Osteocyte (in vitro differentiated cells): ENCODE measurements at places on chromosomes 6 and 20.

GRCh38 chr6:127515234-127515793 lies 3.8 kb downstream of the MTCL3 start:
- no peak for DNase-seq

- no peak for DNase-seq
These were observed 234.6 kb downstream of the DLL1 start for GRCh38 chr6:170056278-170056711.

- DNase-seq, result no peak
These were observed 84.5 kb downstream of the SLC16A10 start for GRCh38 chr6:111171577-111172400.

- no peak for DNase-seq
These were observed 40.4 kb upstream of the TBC1D7 start for GRCh38 chr6:13368731-13369115.

DNA sequence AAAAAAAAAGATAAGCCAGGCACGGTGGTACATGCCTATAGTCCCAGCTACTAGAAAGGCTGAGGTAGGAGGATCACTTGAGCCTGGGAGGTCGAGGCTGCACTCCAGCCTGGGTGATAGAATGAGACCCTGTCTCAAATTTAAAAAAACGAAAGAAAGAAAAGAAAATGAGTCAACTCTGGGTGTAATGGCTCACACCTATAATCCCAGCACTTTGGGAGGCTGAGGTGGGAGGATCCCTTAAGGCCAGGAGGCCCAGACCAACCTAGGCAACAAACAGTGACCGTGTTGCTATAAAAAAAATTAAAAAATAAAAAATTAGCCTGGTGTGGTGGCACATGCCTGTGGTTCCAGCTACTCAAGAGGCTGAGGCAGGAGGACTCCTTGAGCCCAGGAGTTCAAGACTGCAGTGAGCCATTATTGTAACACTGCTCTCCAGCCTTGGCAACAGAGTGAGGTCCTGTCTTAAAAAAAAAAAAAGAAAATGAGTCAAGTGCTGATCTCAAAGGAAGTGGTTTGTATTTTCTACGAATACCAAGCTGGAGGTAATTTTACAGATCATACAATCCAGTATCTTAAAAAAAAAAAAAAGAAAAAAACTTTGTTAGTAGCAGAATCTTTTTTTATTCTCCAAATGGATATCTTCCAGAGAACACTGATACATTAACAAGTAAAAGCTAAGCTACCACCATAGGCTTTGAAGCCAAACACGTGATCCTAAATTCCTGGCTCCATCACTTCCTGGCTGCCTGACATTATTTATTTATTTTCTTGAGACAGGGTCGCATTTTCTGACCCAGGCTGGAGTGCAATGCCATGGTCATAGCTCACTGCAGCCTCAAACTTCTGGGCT lies 5.7 kb downstream of the COMMD7 start:
- no peak for DNase-seq

GRCh38 chr6:137933696-137934095 lies 66.6 kb downstream of the TNFAIP3 start:
- no peak for DNase-seq

- DNase-seq, result no peak
These were observed 157.4 kb downstream of the TSHZ2 start for GRCh38 chr20:53129563-53129962.

GRCh38 chr6:161748535-161749416 lies 474.9 kb upstream of the AGPAT4 start:
- no peak for DNase-seq

DNA sequence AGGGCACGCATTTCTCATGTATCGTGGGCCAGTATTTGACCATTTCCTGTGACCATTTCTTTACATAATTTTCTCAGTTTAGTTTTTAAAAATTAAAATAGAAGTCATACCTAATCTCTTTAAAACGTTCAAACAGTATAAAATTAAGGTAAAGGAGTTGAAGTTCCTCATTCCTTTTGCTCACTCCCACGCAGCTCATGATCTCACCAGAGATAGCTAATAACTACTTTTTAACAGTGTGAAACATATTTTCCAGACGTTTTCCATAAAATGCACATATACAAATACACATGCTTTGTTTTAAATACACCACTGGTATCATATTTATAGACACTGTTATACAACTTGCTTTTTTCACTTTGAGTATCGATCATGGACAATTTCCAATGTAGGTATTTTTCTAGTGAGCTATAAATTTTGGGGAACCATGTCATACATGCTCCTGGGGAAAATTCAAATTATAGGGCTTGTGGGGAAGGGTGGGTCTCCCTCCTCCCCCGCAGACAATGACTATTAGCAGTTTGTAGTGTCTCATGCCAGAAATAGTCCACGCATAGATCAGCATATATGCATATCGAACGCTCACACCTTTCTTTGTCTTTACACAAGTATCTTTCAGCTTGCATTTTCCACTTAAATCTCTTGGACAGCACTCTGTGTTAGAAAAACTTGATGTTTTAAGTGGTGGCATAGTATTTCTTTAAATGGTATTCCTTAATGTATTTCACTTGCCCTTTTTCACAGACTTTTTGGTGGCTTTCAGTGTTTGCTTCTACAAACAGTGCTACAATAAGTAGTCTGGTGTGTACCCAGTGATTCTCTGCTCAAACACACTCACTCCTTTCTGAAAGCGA lies 145.5 kb upstream of the ZNF217 start:
- no peak for DNase-seq

GRCh38 chr6:25743868-25744267 lies 10.7 kb upstream of the SLC17A4 start:
- no peak for DNase-seq

DNA sequence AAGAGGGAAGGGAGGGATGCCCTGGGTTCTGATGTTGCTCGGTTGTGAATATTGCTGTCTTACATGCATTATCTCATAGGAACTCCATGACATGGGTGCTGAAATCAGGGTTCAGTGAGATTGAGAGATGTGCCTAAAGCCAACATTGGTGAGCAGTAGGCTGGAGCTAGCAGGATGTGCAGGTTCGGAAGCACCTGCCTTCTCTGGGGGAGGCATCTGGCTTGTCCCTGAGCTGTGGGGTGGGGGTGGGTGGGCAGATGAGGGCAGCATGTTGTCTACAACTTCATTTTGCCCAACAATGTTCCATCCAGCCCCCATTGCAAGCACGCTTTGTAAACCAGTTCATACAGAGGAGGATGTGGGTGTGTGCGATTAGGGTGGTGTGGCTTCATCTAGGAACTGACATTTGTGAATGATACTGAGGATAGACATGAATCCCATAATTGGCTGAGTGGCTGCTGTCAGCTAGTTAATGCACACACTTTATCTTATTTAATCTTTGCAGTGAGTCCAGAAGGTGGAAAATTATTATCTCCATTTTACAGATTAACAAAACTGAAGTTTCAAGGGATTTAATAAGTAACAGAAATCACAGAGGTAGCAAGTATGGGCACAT lies 119.4 kb downstream of the SYNDIG1 start:
- peak; percentile 32 for DNase-seq

GRCh38 chr6:156731396-156731795 lies 45.8 kb upstream of the ARID1B start:
- no peak for DNase-seq

DNA sequence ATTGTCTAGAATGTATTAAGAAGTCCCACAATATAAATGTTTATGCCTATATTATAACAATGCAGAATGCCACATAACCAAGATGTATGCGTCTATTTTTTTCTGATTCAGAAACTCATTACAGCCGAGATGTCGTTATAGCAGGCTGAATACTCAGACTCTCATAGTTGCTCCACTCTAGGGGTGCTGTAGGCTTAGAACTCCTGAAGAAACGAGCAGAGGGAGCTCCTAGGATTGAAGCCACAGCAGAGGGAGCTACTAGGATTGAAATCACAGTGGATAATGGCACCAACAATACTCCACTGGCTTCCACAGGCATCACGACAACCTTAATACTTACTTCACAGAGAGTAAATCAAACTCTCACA lies 208.9 kb downstream of the KIF16B start:
- no peak for DNase-seq

DNA sequence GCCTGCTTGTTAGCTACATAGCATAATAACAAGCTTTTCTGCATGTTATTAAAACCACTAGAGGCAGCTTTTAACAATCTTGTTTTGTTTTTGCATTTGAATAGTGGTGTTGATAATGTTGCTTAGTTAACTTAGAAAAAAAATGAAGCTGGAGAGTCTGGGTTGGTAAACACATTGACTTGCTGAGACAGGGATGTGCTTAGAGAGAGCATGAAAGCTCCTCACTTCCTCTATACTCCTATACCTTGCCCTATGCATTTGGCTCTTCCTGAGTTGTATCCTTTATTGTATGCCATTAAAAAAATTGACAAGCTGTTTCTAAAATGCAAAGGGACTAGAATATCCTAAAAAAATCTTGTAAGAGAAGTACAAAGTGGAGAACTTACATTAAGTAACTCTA lies 13.6 kb downstream of the FAM83B start:
- no peak for DNase-seq

DNA sequence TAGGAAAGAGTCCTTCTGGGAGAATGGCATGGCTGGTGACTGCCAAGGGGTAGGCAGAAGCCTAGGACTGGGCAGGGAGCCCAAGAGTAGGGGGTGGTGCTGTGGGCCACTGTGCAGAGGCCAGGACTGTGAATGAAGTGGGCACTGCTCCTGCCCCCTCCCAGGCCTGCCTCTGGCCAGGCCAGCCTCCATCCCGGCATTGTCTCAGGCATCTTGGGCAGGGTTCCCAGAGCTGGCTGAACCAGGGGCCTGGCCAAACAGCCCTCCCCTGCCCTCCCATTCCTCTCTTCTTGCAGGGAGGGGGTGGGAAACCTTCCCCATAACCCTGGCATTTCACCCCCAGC lies 81.6 kb downstream of the MRPL14 start:
- no peak for DNase-seq

GRCh38 chr6:13194852-13195251 lies 133.5 kb downstream of the TBC1D7 start:
- DNase-seq, result no peak

DNA sequence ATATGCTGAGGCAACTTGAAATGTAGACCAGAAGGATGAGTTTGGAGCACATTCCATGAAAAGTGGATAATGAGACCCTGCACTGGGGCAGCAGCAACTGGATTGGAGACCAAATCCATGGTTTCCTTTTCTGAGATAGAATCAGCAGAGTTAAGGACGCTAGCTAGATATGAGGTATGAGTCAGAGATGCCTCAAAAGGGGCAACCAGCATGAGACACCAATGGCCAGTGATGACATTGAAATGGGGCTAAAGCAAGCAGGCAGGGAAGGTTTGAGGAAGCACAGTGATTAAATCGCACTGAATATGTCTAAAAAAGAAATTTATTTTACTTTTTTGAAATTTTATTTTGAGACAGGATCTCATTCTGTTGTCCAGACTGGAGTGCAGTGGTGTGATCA lies 802.4 kb downstream of the TFAP2A start:
- no peak for DNase-seq

DNA sequence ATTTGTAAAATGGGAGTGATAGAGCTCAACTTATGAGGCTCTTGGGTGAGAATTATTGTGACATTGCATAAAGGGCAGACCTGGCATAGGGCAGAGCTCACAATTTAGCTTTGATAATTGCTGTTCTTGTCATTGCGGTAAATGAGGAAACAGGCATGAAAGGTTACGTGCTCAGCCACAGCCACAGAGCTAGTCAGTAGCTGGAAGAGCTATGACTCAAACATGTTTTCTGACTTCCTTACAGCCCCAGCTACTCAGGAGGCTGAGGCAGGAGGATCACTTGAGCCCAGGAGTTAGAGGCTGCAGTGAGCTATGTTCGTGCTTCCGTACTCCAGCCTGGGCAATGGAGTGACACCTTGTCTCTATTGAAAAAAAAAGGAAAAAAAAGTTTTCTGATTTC lies 3.5 kb upstream of the GHRH start:
- DNase-seq, result no peak

- no peak for DNase-seq
These were observed 37.3 kb downstream of the EZR start for GRCh38 chr6:158781692-158782373.

DNA sequence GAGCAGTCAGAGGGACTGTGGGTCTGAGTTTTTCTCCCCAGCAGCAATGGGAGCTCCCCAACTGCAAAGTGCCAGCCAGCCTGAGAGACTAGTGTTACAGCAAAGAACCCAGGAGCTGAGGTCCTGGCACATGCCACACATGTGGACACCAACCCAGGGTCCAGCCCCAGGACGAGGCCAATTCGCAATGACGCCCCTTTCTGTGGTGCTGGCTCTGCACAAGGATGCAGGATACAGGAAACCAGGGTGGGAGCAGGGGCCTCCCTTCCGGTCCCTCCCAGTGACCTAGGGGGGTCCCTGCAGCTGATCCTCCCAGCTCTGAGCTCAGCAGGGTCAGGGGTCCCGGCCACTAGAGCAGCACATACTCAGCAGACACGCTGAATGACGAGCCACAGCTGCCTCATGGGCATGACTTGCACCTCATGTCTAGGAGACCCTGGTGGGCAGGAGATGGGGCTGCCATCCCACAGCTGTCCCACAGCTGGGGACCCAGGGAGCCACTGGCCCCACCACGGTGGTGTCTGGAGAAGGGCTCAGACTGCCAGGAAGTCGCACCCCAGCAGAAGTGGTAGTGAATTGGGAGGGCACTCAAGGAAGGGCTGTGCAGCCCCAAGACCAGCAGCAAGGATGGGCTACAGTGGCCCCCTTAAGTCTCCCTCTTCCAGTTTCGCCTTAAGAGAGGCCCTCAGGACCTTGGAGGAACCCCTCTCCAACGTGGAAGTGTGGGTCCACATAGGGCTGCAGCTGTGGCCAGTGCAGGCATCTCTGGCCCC lies 3.6 kb downstream of the ARFRP1 start:
- DNase-seq, result no peak

GRCh38 chr6:25312703-25313102 lies 33.5 kb downstream of the CARMIL1 start:
- no peak for DNase-seq

DNA sequence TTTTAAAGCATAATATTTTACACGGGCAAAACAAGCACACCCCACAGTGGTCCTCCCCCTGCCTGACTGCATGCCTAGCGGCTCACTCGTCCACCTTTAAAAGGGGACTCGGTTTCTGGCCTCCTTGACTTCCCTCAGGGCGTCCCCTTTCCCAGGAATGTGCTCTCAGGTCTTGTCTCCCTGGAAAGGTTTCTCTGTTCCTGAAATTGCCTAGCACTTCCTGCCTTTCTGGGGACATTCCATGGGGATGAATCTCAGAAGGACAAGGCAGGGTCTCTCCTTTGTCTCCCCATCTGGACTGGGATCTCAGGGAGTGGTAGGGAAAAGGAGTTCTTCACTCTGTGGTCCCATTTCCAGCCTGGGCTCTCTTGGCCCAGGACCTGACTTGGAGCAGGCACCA lies 4.9 kb downstream of the TCF15 start:
- DNase-seq, result no peak

GRCh38 chr20:62900692-62901584 lies 25.4 kb downstream of the DIDO1 start:
- DNase-seq, result no peak

GRCh38 chr6:143513410-143513809 lies 1.9 kb upstream of the FUCA2 start:
- no peak for DNase-seq

DNA sequence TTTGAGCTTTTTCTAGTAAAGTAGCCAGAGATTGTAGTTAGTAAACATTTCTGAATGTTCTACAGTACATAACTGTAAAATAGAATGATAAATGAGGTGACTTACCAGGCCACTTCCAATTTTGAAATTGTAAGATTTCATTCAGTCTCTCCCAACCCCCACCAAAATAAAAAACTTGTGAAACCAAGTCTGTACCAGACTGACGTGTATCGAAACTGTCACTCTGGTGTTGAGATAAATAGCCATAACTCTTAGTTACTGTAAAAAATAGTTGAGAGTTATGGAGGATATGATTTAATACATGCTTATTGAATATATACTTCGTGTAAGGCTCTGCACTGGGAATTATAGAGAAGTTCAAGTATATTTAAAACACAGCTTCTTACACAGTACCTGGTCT lies 455.7 kb downstream of the PLCB1 start:
- DNase-seq, result no peak
